ENCODE measurements at places on chromosomes 5 and 9.

DNA sequence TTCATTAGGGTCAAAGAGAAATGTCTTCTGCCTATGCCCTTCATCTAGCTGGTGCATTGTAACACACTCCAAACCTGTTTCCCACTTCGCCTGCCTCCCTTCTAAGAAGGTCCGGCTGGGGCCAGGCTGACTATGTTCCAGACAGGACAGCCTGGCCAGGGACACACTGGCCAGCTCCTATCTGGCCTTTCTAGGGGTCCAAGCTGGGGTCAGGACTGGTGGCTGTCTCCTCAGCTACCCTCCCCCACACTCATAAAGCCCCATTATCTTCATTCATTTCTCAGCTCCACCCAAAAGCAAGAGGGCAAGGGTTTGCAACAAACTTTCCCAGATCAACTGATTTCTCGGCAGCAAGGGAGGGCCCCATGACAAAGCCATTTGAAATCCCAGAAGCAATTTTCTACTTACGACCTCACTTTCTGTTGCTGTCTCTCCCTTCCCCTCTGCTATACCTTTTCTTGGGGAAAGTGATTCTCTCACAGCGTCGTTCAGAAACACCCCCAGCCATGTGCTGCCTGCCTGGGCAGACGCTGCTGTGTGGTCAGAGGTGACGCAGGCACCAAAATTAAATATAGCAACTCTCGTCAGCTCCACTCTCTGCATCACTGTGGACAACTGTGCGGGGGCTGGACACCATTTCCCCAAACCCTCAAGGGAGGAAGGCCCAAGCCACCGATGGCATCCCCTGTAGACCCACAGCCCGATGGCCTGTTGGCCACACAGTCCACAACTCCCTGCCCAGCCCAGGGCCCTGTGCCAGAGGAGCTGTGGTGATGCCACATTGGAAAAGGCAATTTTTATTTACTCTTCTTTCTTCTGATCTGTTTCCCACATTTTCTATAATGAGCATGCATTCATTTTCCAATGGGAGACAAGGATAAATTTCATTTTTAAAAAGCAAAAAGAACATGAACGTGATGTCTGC lies 6.1 kb downstream of the IL13 start:
- no peak for DNase-seq

DNA sequence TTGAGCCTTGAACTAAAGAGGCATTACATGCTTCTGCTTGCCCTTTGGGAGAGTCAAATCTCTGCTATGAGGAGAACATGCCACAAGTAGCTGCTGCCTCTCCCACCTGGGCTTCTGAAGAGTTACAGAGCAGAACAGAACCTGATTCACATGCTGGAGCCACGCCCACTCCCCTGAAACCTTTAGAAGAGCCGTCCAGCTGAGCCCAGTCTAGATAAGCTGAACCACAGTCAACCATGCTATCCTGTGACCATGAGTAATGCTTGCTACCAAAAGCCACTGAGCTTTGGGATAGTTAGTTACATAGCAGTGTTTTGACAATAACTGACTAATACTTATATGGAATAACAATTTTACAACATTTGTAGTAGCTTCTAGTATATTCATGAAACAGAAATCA lies 111.0 kb upstream of the VCAN start:
- DNase-seq: no peak

- DNase-seq: no peak
Observed at GRCh38 chr9:133779081-133779480, 40.9 kb upstream of the SARDH start.

DNA sequence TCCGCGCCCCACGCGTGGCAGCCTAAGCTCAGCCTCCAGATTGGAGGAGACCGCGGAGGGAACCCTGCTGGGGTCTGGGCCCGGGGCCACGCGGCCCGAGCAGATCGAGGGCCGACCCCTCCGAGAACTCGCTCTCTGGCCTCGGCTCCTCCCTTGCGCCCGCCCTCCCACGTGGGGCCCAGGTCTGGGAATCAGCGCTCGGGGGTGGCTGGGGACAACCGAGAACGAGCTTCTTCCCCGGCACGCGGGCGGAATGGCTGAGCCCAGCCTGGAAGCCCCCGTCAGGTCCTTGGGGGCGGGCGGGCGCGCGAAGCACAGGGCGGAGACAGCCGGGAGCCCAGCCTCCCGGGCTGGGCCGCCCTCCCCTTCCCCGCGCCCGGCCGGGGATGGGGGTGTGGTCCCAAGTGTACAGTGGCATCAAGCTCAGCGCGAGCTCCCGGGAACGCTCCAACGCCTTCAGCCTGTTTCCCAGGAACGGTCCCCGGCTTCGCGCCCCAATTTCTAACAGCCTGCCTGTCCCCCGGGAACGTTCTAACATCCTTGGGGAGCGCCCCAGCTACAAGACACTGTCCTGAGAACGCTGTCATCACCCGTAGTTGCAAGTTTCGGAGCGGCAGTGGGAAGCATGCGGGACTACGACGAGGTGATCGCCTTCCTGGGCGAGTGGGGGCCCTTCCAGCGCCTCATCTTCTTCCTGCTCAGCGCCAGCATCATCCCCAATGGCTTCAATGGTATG lies at the start of gene SLC22A4:
SLC22A4 (plus strand) TSS at position 403 of the 736 bp plus-strand sequence; CDS start at position 626, 223 bp downstream.
- DNase-seq: peak; percentile 46

GRCh38 chr5:59178482-59178881 lies 595.6 kb downstream of the RAB3C start:
- DNase-seq: no peak

DNA sequence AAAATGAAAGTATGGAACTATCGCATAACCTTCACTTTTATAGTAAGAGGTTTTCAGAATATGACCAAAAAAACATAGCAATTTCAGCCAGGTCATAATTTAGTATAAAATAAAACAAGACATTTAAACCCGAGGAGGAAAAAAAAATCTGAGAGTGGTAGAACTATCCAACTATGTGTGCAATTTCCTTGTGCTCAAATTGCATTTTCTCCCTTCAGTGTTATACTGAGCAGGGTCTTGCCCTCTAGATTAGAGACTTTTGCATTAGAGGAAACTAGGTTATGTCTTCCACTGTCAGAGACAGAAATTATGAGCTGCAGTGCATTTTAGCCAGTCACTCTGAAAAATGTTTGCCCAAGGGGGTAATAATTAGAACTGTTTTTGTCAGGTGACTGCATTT lies 330.6 kb downstream of the NR2F1-AS1 start:
- no peak for DNase-seq

DNA sequence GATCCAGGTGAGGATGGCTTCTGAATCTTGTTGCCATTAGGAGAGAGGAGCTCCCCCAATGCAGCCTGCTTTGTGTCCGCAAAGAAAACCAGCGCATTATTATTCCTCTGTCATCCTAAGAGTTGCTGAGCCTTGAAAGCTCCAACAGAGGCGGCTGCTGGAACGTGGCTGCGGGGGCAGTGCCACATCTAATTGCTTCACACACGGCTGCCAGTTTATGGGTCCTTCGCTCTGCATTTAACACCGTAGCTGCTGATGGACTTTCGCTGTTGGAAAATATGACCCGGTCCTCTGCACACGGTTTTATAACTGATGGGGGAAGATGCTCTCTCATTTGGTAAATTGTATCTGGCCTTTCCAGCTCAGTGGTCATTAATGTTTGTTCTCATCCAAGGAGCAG lies 38.0 kb downstream of the ZNF622 start:
- DNase-seq: no peak

DNA sequence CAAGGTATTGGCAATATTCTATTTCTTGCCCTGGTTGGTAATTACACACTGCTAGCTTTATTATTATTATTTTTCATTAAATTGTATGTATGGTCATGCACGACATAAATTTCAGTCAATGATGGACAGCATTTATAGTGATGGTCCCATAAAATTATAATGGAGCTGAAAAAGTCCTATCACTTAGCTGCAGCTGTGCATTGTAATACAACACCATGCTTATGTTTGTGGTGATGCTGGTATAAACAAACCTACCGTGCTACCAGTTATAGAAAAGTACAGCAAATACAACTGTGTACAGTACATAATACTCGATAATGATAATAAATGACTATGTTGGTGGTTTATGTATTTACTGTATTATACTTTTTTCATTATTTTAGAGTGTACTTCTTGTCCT lies 65.5 kb downstream of the NR3C1 start:
- DNase-seq: no peak

- DNase-seq: no peak
Observed at GRCh38 chr5:173858021-173858669, 30.0 kb upstream of the CPEB4 start.

DNA sequence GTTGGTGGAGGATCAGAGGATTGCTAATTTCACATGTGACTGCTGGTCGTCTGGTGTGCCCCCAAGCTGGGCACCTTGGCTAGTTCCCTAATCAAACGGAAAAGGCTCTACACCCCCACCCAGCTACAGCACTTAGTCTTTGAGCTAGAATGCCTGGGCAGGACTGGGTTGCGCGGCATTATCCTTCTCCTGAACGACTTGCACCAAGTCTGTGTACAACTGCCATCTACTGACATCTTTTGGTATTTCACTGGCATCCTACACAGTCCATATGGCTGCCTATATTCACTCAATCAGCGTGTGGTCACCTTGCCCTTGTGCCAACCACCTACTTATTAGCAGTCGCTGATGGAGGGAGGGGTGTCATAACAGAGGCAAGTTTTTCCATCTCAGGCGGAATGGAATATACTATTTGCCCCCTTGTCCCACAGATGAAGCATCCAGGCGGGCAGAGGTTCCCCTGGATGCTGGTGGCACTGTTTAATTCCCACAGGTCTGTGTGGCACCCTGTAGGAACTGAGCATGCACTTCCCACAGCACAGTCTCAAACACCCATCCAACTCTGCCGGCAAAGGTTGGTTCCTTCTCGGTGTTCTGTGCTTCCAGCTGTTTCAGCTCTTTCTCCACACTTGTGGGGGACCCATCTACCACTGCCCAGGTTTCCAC lies 150.1 kb downstream of the OSTF1 start:
- peak; percentile 13 for DNase-seq

DNA sequence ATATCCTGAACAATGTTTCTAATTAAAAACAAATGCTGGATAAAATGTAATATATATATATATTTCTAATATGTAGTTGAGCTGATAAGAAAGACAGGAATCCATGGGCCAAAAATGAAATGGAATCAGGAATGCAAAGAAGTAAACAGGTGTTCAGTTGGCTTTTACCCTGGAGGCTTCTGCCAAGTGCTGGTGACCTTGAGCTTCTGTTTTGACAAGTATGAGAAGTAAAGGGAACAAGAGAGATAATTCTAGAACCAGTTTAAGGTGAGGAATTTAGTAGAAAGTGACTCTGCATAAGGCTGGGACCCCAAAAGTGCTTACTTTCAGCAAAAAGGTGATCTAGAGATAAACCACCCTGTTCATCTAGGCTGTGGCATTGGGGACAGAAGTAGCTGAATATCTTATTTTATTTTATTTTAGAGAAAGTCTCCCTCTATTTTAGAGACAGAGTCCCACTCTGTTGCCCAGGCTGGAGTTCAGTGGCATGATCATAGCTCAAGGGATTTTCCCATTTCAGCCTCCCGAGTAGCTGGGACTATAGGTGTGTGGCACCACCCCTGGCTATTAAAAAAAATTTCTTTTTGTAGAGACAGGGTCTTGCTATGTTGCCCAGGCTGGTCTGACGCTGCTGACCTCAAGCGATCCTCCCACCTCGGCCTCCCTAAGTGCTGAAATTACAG lies 27.0 kb downstream of the DCAF10 start:
- no peak for DNase-seq

DNA sequence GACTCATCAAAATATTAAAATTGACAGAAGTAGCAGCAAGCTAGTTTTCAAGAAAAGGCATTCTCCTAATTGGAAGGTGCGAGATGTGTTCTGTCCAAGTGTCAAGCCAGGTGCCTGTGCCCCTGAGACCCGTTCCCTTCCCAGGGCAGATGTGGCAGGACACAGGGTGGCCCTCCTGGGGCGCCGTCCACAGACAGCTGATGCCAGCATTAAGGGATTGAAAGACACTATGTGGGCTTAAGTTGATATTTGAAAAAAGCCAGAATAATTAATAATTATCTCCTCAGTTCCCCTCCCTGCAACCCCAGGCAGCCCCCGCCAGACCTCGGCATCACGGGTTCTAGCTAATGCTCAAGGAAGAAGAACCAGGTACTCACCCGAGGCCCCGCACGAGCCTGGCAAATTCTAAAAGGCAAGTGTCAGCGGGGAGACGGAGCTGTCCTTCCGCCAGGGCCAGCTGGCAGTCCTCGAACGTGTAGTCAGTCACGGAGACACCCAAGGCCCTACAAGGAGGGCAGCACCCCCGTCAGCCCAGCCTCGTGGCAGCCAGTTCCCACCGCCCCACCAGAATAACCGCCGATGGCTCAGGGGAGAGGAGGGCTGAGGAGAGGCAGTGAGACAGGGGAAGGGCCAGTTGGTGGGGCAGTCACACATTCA lies 29.1 kb upstream of the SLC6A3 start:
- DNase-seq: no peak

GRCh38 chr9:82334286-82334685 lies 345.7 kb downstream of the SPATA31D1 start:
- no peak for DNase-seq

DNA sequence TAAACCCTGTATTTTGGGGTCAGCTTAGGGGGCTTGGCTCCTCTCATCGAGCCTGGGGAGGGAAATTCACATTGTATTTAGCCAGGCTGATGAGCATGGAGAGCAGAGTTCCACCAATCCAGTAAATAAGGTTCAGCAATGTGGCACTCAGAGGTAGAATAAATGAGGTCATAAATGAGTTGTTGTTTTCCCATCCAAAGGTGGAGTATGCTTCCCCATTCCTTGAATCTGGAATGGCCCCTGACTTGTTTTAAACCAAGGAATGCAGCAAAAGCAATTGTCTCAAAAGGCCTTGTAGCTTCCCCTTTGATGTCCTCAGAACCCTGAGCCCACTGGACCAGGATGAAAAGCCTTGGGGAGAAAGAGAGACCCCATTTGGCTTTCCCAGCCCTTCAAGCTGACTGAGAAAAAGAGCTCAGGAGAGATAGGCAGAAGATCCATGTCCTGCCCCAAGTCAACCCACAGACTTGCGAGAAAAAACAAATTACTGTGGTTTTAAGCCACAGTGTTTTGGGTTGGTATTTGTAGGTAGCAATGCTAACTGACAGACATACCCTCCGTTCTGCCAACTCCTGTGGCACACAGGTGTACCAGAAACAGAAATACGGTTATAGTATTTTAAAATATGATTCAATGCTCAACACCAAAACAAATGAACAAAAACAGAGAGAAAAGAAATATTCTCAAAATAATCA lies 566.0 kb upstream of the DMAC1 start:
- no peak for DNase-seq

GRCh38 chr5:146283344-146283761 lies 55.3 kb upstream of the POU4F3 start:
- no peak for DNase-seq

- DNase-seq: no peak
Observed at GRCh38 chr9:3999706-4000105, 300.2 kb downstream of the GLIS3 start.

DNA sequence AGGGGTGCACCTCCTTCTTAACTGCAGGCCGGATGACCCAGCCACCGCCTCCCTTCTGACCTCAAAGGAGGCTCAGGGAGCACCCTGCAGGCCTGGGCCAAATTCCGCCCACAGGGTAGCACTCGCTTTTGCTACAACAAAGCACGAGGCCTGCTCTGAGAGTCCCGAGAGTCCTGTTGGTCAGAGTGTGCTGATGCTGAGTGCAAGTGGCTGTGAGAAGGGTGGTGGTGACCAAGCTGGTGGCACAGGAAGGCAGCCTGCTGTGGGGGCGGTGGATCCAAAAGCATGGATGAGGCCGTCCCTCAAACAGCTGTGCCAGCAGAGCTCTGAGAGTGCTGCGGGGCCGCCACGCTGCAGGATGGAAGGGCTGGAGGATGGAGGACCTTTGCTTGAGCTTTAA lies 101.8 kb downstream of the AK8 start:
- DNase-seq: no peak

GRCh38 chr5:40734986-40735385 lies 20.8 kb downstream of the TTC33 start:
- no peak for DNase-seq

GRCh38 chr5:148811756-148812155 lies 14.7 kb upstream of the ADRB2 start:
- DNase-seq: no peak

Measured in stimulated activated CD8-positive, alpha-beta memory T cell treated with anti-CD3 and anti-CD28 coated beads, Interleukin-12 subunit alpha, Interleukin-12 subunit beta, amount 100 ng/mL, for 1 hour (primary cell).